ENCODE measurements at places on chromosomes 4 and X.

DNA sequence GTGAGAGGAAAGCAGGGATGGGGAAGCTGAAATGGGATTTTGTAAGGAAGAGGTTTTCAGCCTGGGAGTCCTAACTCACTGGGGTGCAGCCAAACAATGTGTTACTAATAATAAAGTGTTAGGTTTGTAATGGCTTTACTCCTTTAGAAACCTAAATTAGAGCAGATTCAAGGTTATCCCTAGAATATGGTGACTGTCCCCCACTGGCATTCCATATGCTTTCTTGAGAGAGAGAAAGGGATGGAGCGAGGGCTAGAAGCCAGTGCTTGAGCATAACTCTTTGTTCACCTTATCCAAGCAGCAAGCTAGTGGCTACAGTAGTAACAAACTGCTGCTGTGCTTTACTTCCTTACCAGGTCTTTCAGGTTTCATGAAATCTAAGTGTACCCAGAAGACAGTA lies 249.1 kb upstream of the PGRMC2 start:
- DNase-seq: no peak

- DNase-seq: no peak
Observed at GRCh38 chr4:173699841-173700475, 169.9 kb upstream of the HAND2 start.

GRCh38 chrX:27548624-27549023 lies 41.5 kb upstream of the DCAF8L2 start:
- DNase-seq: no peak

DNA sequence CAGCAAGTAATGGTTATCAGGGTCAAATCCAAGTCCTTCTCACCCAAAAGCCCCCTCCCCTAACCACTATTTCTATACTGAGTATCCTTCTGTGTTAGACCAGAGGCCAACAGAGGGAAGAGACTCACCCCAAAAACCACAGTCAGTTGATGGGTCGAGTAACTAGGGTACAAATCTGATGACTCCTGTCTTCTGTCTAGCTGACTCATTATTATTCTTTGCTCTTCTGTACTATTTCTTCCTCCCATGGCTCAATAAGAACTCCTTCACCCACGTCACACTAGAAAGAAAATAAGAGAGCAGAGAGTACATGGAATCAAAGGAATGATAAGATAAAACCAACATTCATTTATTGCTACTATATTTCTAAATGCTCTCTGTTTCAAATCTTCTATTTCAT lies 2.0 kb downstream of the RAB40A start:
- DNase-seq: no peak

DNA sequence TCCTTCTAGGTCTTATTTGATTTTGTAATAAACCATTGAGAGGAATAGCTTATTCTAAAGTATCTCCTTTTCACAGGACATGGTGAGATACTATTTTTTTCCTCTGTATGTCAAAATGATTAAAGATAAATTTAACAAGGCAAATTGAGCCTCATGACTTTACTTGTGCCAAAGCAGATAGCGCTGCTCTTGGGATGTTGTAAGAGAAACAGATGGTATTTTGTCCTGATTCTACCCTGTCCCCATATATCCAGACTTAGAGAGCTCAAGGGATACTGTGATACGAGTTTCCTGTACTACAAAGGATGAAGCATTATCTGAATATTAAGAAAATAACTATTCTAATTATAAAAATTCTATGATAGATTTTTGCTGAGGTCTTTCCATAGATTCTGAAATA lies 34.0 kb downstream of the EMCN start:
- DNase-seq: no peak

- DNase-seq: no peak
Observed at GRCh38 chr4:80015407-80016189, 57.4 kb downstream of the ANTXR2 start.

DNA sequence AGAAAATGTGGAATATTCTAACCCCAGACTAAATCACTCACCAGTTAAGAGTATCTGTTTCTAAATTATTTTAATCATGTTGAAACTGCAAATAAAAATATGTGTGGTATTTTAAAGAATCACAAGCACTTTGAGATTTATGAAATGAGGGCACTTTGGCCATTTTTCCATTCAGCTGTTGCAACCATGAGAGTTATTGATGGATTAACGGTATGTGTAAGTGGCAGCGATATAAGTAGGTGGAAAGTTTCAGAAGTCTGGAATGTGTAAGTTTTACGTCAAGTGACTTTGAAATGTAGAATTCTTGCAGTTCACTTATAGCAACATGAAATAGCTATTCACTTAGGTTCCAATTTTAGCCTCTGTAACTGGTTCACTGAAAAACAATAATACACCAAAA lies 905.1 kb upstream of the SLIT2 start:
- no peak for DNase-seq

- no peak for DNase-seq
Observed at GRCh38 chr4:35771571-35771970, 472.7 kb downstream of the ARAP2 start.

DNA sequence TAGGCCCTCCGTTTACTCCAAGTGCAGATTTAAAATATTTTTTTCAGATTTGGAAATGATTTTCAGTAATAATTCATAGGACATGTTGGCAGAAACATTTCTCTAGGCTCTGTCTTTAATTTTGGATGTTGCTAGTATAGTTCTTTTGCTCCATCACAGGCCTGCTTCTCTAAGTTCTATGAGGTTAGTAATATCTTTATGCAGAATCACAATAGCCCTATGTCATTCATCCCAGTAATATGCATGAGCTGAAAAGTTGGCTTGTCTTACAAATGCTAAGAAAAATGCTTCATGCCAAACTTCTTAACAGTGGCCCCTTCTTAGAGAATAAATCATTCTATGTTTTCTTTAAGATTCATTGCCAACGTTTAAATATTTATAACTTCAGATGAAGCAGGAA lies 148.3 kb upstream of the TLL1 start:
- DNase-seq: no peak

GRCh38 chrX:8273451-8273895 lies 102.4 kb upstream of the VCX2 start:
- DNase-seq: no peak

DNA sequence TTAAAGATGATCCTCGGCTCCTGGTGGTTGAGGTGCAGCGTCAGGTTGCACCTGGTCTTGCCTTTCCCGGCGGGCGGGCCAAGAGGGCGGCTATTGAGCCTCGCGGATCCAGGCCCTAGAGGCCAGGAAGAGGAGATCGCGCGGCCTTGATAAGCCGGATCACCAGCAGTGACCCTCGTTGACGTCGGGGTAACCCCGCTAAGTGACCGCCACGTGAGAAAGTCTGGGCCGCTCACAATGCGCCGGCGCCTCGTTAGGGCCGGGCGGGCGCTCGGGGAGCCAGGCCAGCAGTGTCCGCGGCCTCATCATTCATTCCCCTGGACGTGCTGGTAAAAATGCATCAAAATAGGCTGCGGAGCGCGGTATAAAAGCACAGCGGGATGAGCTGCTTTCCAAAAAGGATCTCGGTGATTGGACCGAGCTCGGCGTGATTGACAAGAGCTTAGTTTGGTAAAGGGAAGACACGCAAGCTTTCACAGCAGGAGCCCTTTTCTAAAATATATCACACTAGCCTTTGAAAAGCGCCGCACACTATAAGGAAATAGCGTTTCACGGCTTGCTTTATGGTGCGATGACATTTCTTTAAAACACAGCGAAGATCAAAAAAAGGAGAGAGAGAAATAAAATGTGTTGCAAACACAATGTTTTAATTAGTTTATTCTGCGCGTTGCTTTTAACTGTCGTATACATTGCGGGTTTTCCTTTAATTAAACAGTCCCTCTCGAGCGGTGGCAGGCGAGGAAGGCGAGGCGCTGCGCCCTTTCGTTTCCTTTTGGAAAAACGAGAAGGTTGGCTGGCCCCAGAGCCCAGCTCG lies 15.9 kb upstream of the ZIC3 start:
- no peak for DNase-seq

GRCh38 chr4:87527431-87528220 lies 1.6 kb downstream of the SPARCL1 start:
- no peak for DNase-seq

- DNase-seq: no peak
Observed at GRCh38 chrX:77293331-77293995, 153.7 kb upstream of the FGF16 start.

DNA sequence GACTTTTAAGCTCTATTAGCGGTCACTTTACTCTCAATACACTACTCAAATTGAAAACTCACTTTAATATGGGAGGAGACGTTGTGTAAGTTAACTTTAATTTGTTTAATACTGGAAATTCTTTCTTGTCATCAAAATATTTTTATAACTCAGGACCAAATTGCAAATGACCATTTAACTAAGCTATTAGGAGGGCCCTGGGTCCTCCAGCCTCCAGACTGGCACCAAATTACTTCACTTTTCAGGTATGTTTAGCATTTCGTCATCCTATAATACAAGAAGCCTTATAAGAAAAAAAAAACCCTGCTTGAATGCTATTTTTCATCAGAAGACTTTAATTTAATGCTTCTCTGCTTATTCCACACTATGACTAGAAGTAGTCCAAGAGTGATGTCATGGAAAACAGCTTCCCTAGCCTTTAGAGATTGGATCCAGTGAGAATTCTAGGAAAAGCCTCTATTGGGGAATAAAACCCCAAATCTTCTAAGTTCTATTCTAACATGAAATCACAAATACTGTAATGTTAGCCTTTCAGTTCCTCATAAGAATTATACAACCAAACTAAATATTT lies 6.6 kb downstream of the KLHL15 start:
- DNase-seq: no peak

GRCh38 chrX:150240643-150240970 lies 122.5 kb upstream of the MAMLD1 start:
- no peak for DNase-seq

All from KG1 (cell line).